GM12864 (cell line): ENCODE measurements at places on chromosomes 13 and 19.

DNA sequence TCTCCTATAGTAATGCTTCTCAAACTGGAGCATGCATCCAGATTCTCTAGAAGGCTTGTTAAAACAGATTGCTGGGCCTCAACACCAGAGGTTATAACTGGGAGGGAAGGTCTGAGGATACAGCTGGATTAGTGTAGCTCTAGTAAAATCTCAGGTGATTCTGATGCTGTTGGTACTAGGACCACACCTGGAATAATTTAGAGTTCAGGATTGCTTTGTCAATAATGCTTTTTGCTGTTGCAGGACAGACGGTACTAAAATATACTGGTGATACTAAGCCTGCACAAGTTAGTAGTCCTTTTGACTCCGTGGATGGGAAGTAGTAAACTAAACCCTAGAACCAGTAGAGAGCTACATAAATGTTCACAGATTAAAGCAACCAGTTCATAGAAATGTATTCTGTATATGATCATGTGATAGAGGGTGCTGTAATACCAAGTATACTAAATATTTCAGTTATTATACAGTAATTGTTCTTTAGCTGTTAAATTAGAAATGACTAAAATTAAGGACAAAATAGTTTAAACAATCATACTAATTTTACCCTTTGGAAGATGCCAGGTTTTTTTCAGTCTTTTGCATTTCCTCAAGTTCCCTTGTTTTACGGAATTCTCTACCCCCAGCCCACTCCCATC is 258.2 kb upstream of the STARD13 start:
- no peak for DNase-seq

- no peak for DNase-seq
Observed at GRCh38 chr19:33426621-33427361, 53.3 kb downstream of the CEBPG start.

- no peak for DNase-seq
Observed at GRCh38 chr13:65336916-65337315, 1893.2 kb downstream of the PCDH9 start.

- no peak for DNase-seq
Observed at GRCh38 chr13:28471421-28471820, 23.5 kb downstream of the FLT1 start.

- DNase-seq, result no peak
Observed at GRCh38 chr13:25927932-25928331, 123.9 kb downstream of the SHISA2 start.

GRCh38 chr13:100213576-100213975 is 124.7 kb downstream of the PCCA start:
- no peak for DNase-seq

DNA sequence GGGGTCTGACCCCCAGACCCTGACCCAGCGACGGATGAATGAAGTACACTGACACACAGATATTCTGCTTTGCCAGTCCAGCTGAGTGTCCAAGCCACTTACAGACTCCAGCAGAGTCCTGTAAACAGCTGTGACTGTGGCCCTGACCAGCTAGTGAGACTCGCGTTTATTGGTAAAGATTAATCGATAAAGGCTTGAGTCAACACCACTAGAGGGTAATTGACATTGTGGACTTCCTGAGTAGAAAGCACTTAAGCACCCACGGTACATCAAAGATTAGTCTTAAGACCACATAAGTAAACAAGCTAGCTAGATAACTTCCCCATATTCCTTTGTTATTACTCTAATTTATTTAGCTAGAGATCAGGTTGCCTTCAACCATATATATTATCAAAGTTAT is 146.0 kb downstream of the OXGR1 start:
- no peak for DNase-seq
